ENCODE measurements at places on chromosomes 2 and 18.

DNA sequence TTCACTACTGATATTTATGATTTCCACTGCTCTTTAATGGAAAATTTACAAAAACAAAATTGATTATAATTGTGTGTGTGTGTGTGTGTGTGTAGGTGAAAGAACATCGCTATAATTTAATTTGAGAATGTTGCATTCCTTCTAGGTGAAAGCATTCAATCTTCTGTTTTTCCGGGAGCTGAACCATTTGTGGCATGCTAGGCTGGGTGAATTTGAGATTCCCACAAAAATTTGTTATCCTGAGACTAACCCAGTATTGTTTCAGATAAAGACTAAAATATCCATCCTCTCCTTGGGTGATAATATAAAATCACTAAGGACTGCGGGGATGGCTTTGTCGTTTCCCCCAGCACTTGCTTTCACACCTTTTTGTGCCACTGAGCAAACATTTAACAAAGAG, 911.2 kb upstream of the PIK3C3 start:
- no peaks in the 10 kb centered on the region for H3K27me3 ChIP-seq
- no peak overlapping the region for H3K27ac ChIP-seq
- no peak overlapping the region for H3K4me3 ChIP-seq
- H3K36me3 ChIP-seq = no peaks in the 10 kb centered on the region
- no peaks in the 10 kb centered on the region for H3K4me1 ChIP-seq
- DNase-seq = no peak

DNA sequence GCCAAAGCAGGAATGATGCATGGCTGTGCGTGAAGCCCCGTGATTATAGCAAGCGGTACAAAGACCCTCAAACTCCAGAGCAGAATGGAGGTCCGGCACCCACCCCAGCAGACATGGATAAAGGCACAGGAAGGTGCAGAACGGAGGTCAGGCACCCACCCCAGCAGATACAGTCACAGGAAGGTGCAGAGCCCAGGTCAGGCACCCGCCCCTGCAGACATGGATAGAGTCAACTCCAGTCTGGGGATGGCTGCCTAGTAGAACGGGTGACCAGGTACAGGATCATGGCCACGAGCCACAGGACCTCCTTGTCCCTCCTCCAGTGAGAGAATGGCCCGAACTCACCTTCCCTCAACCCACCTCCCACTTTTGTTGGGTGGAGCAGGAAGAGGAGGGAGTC, 318.3 kb upstream of the SALL3 start:
- no peak for DNase-seq
- no peaks in the 10 kb centered on the region for H3K36me3 ChIP-seq
- no peaks in the 10 kb centered on the region for H3K4me1 ChIP-seq

DNA sequence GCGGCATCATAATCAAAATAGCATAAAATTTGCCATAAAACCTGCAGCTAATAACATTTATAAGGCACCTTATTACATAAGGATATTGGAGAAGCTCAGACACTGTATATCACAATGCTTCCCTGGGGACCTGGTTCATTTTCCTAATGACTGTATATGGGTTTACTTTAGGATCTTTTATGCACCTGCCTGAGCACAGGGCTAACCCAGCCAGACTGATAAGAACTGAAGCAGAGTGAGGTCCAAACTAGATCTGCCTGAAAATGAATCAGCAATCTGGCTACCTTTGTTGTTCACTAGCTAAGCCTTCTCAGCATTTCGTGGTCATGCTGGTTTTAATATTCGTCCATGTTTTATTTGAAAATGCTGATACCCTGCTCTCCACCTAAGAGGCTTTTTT, 1922.3 kb upstream of the CELF4 start:
- H3K4me3 ChIP-seq = no peak overlapping the region
- H3K27ac ChIP-seq = no peak overlapping the region
- no peak for DNase-seq
- H3K27me3 ChIP-seq = no peaks in the 10 kb centered on the region

- no peaks in the 10 kb centered on the region for H3K4me1 ChIP-seq
- H3K27ac ChIP-seq = no peak overlapping the region
- DNase-seq = no peak
- H3K4me3 ChIP-seq = no peak overlapping the region
Observed at GRCh38 chr18:26473672-26474071, 74.7 kb downstream of the KCTD1 start.

DNA sequence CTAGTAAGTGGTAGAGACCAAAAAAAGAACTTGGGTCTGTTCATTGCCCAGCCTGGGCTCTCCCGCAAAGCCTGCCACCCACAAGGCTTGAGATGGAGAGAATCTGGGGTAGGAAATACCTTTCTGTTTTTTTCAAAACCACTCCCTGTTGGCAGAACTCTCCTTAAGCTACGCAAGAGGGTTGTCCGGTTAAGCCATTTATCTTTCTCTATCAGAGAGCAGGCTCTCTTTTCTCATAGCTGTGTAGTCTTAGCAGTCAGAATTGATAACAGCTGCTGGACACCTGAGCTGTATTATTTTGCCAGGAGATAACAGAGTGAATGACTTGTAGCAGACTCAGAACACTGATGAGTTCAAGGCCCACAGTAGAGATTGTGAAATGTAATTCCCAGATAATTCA, 1088.1 kb downstream of the TSN start:
- H3K27me3 ChIP-seq = no peaks in the 10 kb centered on the region
- no peak overlapping the region for H3K27ac ChIP-seq
- no peaks in the 10 kb centered on the region for H3K36me3 ChIP-seq
- no peaks in the 10 kb centered on the region for H3K4me1 ChIP-seq
- DNase-seq = no peak
- no peak overlapping the region for H3K4me3 ChIP-seq

DNA sequence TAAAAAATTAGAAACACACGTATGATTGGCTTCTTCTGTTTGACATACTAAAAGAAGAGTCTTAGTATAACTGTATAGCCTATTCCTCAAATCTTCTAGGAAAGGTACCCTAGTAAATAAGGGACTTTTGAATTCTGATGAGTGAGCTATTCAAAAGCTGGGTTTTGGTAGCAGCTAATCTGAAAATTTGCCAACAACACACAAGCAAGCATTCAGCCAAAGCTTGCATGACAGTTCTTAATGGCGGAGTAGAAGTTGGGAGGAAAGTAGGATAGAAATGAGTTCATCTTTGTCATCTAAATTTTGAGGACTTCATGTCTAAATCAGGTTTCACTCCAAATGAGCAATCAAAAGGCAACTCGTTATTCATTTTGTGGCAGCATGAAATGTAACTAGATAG, 813.0 kb downstream of the MBD2 start:
- DNase-seq = no peak
- no peaks in the 10 kb centered on the region for H3K36me3 ChIP-seq
- no peaks in the 10 kb centered on the region for H3K4me1 ChIP-seq
- H3K27me3 ChIP-seq = no peaks in the 10 kb centered on the region

GRCh38 chr18:44887227-44887631, 206.5 kb downstream of the SETBP1 start:
- peaks cover 2% of the 10 kb centered on the region for H3K27me3 ChIP-seq
- H3K27ac ChIP-seq = peak overlapping the region; percentile 93
- H3K36me3 ChIP-seq = peaks cover 14% of the 10 kb centered on the region
- H3K4me1 ChIP-seq = peaks cover 27% of the 10 kb centered on the region

GRCh38 chr2:42185220-42185921, 16.2 kb downstream of the EML4 start:
- H3K4me1 ChIP-seq = peaks cover 38% of the 10 kb centered on the region
- H3K27ac ChIP-seq = no peak overlapping the region
- DNase-seq = no peak
- no peaks in the 10 kb centered on the region for H3K27me3 ChIP-seq
- H3K36me3 ChIP-seq = peaks cover 25% of the 10 kb centered on the region
- H3K4me3 ChIP-seq = no peak overlapping the region

GRCh38 chr18:44668270-44668975, 12.3 kb upstream of the SETBP1 start:
- H3K36me3 ChIP-seq = no peaks in the 10 kb centered on the region
- no peak overlapping the region for H3K4me3 ChIP-seq
- peaks cover 50% of the 10 kb centered on the region for H3K27me3 ChIP-seq
- no peak overlapping the region for H3K27ac ChIP-seq

- H3K27me3 ChIP-seq = no peaks in the 10 kb centered on the region
- H3K4me1 ChIP-seq = peaks cover 6% of the 10 kb centered on the region
- H3K4me3 ChIP-seq = no peak overlapping the region
- peaks cover 37% of the 10 kb centered on the region for H3K36me3 ChIP-seq
Observed at GRCh38 chr2:231102772-231103171, 22.1 kb downstream of the HTR2B start.

- no peak overlapping the region for H3K27ac ChIP-seq
- no peaks in the 10 kb centered on the region for H3K27me3 ChIP-seq
- no peak overlapping the region for H3K4me3 ChIP-seq
- H3K4me1 ChIP-seq = no peaks in the 10 kb centered on the region
- no peaks in the 10 kb centered on the region for H3K36me3 ChIP-seq
Observed at GRCh38 chr2:55954306-55955035, 30.9 kb upstream of the EFEMP1 start.

- peaks cover 12% of the 10 kb centered on the region for H3K36me3 ChIP-seq
- peak overlapping the region; percentile 71 for H3K4me3 ChIP-seq
- peak overlapping the region; percentile 82 for H3K27ac ChIP-seq
- no peaks in the 10 kb centered on the region for H3K27me3 ChIP-seq
Observed at GRCh38 chr18:13576598-13576997, 149.8 kb downstream of the FAM210A start.

GRCh38 chr2:2405780-2406179, 74.7 kb upstream of the MYT1L start:
- H3K36me3 ChIP-seq = no peaks in the 10 kb centered on the region
- no peak overlapping the region for H3K27ac ChIP-seq
- no peak for DNase-seq
- no peak overlapping the region for H3K4me3 ChIP-seq

DNA sequence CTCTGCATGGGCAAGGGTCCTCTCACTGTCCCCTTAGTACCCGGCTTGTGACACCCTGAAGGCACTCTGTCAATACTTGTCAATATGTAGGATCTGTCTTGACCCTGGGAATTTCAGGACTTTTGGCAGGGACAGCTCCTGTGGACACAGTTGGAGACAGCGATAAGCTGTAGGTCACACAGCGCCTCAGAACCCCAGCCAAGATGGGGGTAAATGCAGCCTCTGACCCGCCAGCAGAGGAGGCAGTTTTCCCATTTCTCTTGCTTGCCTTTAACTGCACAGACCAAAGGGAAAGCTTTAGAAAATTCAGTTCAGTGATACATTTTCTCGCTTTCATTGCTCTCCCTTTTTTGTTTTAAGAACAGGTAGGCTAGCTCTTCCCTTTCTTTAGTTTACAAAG, 54.8 kb upstream of the KLHL29 start:
- no peaks in the 10 kb centered on the region for H3K4me1 ChIP-seq
- H3K4me3 ChIP-seq = no peak overlapping the region
- no peaks in the 10 kb centered on the region for H3K36me3 ChIP-seq

- no peaks in the 10 kb centered on the region for H3K36me3 ChIP-seq
- H3K27ac ChIP-seq = no peak overlapping the region
- H3K4me1 ChIP-seq = peaks cover 5% of the 10 kb centered on the region
- no peak overlapping the region for H3K4me3 ChIP-seq
Observed at GRCh38 chr18:59085797-59086196, 53.9 kb upstream of the SEC11C start.

DNA sequence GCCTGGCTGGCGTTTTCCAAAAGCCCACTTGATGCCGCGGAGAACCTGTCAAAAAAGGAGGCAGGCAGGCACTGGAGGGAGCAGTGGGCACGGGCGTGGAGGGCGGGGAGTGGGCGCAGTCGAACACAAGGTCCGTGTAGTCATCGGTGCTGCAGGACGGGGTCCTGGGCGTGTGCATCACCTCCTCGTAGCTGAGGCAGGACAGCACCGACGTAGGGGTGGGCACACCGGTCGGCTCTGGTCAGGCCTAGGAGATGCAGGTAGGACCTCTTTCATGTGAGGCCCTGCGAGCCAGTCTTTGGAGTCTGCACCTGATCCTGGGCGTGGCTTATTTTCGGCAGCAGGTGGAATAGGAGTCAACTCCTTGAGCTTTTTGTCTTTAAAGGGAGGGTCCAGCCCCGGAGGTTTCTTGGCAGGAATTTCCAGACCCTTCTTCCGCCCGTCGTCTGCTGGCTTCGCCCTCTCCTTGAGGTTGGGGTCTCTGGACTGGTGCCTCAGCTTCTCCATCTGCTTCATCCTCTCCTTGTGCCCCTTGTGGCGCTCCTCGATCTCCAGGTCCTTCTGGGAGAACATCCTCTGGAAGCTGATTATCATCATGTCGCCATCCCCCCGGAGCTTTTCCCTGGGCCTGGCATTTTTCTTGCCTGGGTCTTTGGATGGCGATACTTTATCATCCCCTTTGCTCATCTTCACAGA, 892.5 kb upstream of the LRRTM1 start:
- no peaks in the 10 kb centered on the region for H3K4me1 ChIP-seq
- no peaks in the 10 kb centered on the region for H3K27me3 ChIP-seq
- H3K36me3 ChIP-seq = no peaks in the 10 kb centered on the region

GRCh38 chr2:33458248-33458819, 18.1 kb upstream of the RASGRP3 start:
- H3K27me3 ChIP-seq = peaks cover 6% of the 10 kb centered on the region
- no peaks in the 10 kb centered on the region for H3K36me3 ChIP-seq
- no peaks in the 10 kb centered on the region for H3K4me1 ChIP-seq
- DNase-seq = no peak
- no peak overlapping the region for H3K4me3 ChIP-seq
- H3K27ac ChIP-seq = no peak overlapping the region

- H3K4me1 ChIP-seq = peaks cover 19% of the 10 kb centered on the region
- peaks cover 42% of the 10 kb centered on the region for H3K36me3 ChIP-seq
- H3K4me3 ChIP-seq = no peak within 1 kb of the TSS
- H3K27ac ChIP-seq = peak within 1 kb of the TSS; percentile 48
Observed at GRCh38 chr2:47155091-47155876, at the start of gene STPG4. TSS of gene STPG4 (minus strand) at chr2:47155308. CDS start at chr2:47155251, 57 bp downstream.

GRCh38 chr2:17162713-17163112, 355.5 kb downstream of the RAD51AP2 start:
- no peaks in the 10 kb centered on the region for H3K4me1 ChIP-seq
- H3K27ac ChIP-seq = no peak overlapping the region
- DNase-seq = no peak

GRCh38 chr2:62215306-62216064, 19.6 kb downstream of the B3GNT2 start:
- H3K27ac ChIP-seq = peak overlapping the region; percentile 11
- no peak for DNase-seq
- peaks cover 59% of the 10 kb centered on the region for H3K4me1 ChIP-seq
- H3K36me3 ChIP-seq = peaks cover 50% of the 10 kb centered on the region
- no peaks in the 10 kb centered on the region for H3K27me3 ChIP-seq

DNA sequence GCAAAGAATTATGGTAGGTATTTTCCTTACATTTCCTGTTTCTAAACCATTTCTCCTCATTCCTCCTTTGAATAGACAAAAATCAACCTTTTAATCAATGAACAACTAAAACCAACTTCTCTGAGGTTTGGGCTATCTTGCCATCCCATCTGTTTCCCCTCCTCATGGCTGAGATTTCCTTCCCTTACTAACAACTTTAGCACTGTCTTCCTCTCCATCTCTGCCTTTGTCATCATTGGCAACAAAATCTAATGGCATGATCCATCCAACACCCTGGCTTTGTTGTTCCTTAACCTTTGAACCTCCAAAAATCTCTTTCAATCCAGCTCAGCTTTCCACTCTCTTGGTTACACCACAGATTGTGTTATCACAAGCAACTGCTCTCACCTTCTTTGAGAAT, 95.3 kb upstream of the FAM136A start:
- peaks cover 20% of the 10 kb centered on the region for H3K27me3 ChIP-seq
- H3K36me3 ChIP-seq = no peaks in the 10 kb centered on the region
- DNase-seq = no peak
- no peak overlapping the region for H3K27ac ChIP-seq
- no peaks in the 10 kb centered on the region for H3K4me1 ChIP-seq
- no peak overlapping the region for H3K4me3 ChIP-seq
